Adrenal gland (tissue), 19 donors: ENCODE measurements at places on chromosomes 13 and 19.

- no peak for DNase-seq
- no peaks in the 10 kb centered on the region for H3K36me3 ChIP-seq
- H3K27me3 ChIP-seq: no peaks in the 10 kb centered on the region
- no peak overlapping the region for H3K27ac ChIP-seq
- no peaks in the 10 kb centered on the region for H3K4me1 ChIP-seq
These were observed 40.7 kb upstream of the VWA8 start for GRCh38 chr13:42001580-42001979.

DNA sequence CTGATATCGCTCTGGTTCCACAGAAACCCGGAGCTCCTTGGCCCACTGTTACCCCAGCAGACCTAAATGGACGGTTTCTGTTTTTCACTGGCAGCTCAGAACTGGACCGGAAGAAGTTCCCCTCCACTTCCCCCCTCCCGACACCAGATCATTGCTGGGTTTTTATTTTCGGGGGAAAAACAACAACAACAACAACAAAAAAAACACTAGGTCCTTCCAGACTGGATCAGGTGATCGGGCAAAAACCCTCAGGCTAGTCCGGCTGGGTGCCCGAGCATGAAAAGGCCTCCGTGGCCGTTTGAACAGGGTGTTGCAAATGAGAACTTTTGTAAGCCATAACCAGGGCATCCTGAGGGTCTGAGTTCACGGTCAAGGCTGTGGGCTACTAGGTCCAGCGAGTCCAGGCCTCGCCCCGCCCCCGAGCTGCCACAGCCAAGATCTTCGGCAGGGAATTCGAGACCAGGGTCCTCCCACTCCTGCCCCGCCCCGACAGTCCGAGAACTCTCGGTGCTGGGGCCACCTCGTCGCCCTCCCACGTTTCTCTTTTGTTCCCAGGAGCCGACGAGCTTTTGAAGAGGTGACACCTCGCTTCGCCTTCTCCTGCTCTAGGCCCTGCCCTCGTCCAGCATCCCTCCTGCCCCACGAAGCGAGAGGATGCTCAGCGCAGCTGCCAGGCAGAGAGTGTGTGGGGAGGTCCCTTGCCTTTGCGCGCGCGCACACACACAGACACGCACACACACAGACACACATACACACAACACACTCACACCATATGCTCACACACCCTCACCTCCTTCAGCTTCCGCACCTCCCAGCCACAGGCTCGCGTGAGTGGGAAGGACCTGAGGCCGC lies 8.8 kb downstream of the ZIC2 start:
- H3K36me3 ChIP-seq: no peaks in the 10 kb centered on the region

GRCh38 chr19:17378271-17378670 lies 1.1 kb upstream of the PLVAP start:
- H3K4me1 ChIP-seq: peaks cover 9% of the 10 kb centered on the region
- H3K27me3 ChIP-seq: no peaks in the 10 kb centered on the region

- H3K4me3 ChIP-seq: no peak overlapping the region
- no peaks in the 10 kb centered on the region for H3K27me3 ChIP-seq
- no peaks in the 10 kb centered on the region for H3K36me3 ChIP-seq
- no peak overlapping the region for H3K27ac ChIP-seq
- no peak for DNase-seq
These were observed 273.6 kb downstream of the DCT start for GRCh38 chr13:94205896-94206295.

DNA sequence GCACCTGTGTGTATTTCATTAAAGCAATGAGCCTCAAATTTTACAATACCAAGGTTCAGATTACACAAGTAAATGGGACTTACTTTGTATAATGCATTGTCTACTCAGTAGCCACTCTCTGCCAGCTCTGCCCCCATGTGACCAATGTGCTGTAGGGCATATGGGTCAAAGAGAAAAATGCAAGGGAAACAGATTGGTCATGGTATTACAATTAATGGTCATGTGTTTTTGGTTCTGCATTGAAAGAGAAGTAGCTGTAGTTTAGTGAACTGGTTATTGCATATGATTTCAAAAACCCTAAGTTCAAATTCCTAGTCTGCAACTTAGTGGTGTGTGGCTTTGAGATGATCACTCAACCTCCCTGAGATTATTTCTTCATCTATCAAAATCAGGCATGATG lies 545.4 kb downstream of the SUCLA2 start:
- H3K27me3 ChIP-seq: no peaks in the 10 kb centered on the region
- no peaks in the 10 kb centered on the region for H3K4me1 ChIP-seq
- DNase-seq: no peak
- H3K36me3 ChIP-seq: no peaks in the 10 kb centered on the region
